Stimulated activated CD8-positive, alpha-beta memory T cell treated with anti-CD3 and anti-CD28 coated beads, Interleukin-7, amount 100 ng/mL, for 4 hours (primary cell): ENCODE measurements at places on chromosomes 12 and 14.

DNA sequence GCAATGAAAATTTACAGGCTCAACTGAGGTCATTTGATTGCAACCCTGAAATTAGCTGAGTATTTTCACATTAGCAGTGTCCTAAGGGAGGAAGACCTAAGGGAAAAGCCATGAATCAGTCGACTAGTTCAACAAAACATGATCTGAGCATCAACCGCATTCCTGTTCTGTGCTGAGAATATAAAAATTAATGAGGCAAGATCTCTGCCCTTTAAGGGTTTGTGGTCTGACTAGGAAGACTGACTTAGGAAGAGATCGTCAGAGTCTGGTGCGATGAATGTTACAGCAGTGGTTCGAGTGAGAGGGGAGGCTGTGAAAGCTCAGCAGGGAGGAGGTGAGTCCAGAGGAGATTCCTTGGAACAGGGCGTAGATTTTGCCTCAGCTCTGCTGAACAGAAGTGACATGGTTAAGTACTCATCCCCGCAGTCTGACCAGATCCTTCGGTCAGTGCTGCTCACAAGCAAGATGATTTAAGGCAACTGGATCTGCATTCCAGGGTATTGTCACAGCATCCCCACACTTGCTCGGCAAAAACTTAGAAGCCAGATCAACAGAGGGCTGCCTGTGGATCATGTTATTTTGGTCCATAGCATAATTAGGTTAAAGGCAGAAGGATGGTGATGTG is 49.6 kb downstream of the BMAL2 start:
- no peak for DNase-seq

- no peak for DNase-seq
Measured at GRCh38 chr12:66154776-66155175, 15.0 kb downstream of the TMBIM4 start.

- DNase-seq = no peak
Measured at GRCh38 chr14:29804481-29805266, 123.0 kb downstream of the PRKD1 start.

DNA sequence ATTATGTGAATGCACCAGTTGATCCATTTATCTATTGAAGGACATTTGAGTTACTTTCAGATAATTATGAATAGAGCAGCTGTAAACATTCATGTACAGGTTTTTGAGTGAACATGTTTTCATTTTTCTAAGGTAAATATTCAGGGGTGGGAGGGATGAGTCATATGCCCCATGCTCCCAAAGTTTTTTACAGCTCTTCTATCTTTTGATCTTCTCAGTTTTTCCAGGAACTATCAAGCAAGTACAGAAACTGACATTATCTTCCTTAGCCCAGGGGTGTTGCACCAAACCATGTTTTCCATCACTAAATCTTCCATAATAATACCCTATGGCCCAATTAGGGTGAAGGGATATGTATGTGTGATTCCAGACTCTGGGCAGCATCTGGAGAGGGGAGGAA is 384.5 kb downstream of the EMP1 start:
- DNase-seq = no peak
